ENCODE measurements at places on chromosomes 16 and 17. TPM values are rescaled to one million over a fixed set of nuclear protein-coding genes. Genes with fewer than 3 reads are reported as not detected.
A peak's percentile ranks its signal among the peaks of the same experiment; 100 is the strongest.

DNA sequence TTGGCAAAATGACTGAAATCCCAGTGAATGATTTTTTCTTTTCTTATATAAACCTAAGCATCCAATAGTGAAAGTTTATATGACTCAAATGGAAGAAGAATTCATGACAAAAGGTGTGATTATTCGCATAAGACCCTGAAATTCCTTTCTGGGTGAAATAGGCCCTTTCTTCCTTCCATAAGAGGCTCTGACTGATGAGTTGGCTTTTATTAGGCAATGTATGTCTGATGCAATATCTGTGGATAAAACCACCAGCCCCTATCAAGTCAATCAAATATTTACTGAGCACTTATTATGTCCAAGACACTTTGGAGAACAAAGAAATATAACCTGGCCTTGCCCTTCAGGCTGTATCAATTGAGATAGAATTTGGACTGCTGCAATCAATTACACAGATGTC, 316.6 kb downstream of the CDH13 start:
- DNase-seq = no peak

- no peak for DNase-seq
These were observed 80.5 kb downstream of the SMG6 start for GRCh38 chr17:2222901-2223616.

- no peak for DNase-seq
These were observed 41.8 kb upstream of the AMZ2 start for GRCh38 chr17:68205808-68206720.

- peak; percentile 17 for DNase-seq
These were observed 222.5 kb downstream of the PRKCA start for GRCh38 chr17:66524877-66525276.

- DNase-seq = no peak
These were observed 126.9 kb downstream of the SPACA3 start for GRCh38 chr17:33118391-33119075.

DNA sequence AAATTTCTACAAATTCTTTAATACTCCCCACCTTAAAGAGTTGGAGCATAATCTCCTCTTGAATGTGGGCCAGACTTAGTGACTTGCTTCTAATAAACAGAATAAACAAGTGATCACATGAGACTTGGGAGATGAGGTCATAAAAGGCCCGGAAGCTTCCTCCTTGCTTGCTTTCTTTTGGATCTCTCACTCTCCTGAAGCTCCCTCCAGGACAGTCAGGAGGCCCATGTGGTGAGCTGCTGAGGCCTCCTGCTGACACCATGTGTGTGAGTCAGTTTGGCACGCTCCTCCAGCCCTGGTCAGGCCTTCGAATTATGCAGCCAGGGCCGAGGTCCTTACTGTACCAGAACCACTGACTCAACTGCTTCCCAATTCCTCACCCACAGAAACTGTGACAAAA, 53.2 kb downstream of the NDEL1 start:
- no peak for DNase-seq

DNA sequence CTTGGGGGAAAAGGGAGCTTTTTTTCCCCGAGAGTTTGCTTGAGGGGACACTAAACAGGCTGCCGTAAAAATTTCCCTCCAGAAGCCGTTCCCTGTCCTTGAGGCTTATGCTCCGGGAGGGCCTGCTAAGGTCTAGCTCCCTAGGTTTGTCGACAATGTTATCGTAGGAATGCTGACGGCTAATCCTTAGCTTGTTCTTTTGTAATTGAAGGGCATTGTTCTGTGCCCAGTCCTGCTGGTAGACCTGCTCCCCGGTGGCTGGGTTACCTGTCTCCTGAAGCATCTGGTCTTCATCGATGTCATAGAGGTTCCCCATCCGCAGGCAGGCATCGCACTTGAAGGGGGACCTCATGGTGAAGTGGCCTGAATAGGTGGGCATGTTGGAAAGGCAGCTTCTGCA, 418.7 kb downstream of the GRIN2A start:
- no peak for DNase-seq

DNA sequence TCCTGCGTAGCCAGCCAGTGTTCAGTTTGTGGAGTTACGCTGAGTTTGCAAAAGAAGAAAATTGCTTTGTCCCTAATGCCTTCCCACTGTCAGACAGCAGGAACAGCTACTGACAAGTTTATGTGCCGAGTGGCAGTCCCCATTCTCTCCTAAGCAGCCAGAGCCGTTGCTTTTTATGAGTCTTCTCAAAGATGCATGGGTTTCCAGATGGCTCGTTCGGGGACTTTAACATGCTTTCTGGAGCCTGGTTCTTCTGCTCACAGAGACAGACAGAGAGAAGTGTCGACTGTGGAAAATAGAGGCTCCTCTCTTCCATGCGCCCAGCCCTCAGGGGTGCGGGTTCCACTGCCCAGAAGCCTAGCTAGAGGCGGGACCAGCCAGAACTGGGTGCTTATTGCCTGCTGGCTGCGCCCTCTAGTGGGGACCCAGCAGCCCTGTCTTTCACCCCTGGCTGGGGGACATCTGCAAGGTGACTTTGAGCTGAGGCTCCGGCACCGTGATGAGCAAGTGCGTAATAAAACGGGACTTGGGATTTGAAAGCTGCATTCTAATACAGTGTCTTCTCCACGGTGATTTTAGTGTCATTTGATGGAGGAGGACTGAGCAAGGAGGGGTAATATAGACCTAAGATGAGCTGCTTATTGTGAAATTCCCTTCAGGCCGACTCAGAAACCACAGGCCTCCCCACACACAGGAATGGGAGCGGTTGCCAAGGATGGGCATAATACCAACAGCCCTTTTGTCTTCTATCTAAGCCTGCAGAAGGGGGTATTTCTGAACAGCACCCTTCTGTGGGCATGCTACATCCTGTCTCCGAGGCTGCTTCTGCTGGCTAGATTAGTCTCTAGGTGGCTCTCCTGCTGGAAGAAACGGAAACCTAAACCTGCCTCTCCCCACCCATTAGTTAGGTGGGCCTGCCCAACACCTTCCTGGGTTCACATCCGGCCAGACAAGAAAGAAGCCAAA, 73.1 kb downstream of the CCDC182 start:
- DNase-seq = peak; percentile 86

DNA sequence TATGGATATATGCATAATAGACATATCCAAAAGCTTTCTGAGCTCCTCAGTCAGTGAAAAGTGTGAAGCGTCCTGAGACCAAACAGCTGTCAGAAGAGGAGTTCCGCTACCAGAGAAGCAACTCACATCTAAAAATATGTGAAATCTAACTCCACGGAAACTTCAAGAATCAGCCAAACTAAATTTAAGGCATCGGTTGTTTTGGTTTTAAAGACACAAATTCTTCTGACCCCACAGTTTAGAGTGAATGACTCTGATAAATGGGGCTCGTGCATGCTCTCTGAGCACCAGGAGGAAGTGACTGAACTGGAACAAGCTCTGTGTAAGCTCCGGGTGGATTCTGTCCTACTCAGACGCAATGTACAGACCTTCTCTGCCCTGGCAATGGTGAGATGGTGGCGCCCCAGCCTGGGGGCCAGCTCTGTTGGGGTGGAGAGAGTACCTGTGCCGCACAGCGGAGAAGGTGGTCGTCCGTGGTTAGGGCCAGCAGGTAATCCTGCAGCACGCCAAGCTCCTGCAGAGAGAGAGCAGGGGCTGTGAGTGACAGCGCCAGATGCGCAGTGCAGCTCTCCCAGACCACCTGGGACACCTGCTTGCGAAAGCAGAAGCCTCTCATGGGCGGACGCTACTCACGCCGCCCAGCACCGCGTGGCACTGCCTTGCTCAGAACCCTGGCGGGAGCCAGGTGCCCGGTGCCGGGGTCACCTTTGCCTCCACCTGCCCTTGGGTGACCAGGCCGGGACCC, 44.4 kb upstream of the ATP2A3 start:
- DNase-seq = no peak

GRCh38 chr17:8910969-8911604, 43.6 kb upstream of the PIK3R6 start:
- no peak for DNase-seq

DNA sequence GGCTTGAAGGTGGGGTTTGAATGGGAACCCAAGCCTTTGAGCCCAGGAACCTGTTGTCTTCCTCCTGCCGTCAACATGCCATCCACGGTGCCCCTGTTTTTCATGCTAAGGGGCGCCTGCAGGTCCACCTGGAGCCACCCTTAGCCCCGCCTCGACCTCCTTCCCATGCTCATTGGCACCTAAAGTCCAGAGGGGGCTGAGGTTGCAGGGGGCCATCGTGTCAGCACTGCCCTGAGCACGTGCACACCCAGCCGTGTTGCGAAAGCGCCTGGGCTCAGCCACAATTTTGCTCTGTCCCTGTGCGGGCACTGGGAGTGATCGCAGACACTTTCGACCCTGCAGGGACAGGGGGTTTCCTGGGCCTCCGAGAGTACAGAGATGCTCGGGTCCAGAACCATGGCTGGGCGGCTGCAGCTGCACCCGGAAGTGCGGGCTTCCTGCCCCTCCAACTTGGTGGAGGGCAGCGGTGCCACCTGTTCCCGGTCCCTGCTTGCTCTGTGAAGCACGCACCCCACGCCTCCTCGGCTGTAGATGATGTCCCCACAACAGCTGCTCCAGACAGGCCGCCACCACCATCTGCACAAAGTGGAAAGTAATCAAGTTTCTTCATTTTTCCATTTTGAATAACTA, 454.7 kb downstream of the CDH8 start:
- DNase-seq = no peak

GRCh38 chr16:85566561-85567100, 46.5 kb upstream of the GSE1 start:
- no peak for DNase-seq

DNA sequence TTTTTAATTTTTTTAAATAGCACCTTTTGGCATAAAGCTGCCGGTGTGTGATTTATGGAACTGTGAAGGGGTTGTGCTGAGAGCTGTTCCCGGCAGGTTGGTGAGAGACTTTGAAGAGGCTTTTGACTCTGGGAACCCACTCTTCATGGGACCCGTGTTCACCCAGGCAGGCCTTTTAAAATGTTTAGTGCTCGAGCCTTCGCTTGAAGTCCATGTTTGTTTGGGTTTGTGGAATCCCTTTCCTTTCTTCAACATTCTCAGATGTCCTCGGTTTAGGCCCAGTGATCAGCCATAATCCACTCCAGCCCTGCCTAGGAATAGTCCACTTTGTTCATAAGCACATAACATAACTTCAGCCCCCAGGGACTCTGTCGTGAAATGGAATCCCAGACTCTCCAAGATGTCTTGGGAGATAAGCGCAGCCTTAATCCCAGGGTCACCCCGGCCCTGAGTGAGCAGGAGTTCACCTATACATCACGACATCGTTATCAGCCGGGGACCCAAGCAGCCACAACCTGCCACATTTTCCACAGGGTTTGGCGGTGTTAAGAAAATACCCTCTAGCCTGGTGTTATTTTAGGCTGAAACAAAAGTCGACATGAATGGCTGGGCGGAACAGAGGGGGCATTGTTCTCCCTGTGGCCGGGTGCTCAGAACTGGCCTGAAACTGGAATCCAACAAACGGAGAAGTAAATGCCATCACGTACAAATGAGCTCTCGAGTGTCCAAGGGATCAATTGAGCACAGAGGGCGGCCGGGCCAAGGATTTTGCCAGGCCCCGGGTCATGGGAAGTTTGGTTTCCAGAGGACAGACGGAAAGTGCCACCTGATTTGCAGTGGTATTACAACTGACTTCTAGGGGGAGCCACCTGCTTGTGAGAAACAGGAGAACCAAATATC, 145.7 kb upstream of the IRX3 start:
- no peak for DNase-seq

DNA sequence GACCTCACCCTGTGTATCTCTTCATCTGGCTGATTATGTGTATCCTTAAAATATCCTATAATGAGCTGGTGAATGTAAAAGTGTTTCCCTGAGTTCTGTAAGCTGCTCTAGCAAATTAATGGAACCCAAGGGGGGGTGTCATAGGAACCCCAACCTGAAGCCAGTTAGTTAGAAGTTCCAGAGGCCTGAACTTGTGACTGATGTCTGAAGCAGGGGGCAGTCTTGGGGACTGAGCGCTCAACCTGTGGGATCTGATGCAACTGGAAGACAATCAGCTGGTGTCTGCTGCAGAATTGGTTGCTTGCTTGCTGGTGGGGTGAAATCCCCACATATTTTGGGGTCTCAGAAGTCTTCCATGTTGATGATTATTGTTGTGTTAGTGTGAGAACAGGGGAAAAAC, 75.7 kb upstream of the NKD1 start:
- DNase-seq = no peak

DNA sequence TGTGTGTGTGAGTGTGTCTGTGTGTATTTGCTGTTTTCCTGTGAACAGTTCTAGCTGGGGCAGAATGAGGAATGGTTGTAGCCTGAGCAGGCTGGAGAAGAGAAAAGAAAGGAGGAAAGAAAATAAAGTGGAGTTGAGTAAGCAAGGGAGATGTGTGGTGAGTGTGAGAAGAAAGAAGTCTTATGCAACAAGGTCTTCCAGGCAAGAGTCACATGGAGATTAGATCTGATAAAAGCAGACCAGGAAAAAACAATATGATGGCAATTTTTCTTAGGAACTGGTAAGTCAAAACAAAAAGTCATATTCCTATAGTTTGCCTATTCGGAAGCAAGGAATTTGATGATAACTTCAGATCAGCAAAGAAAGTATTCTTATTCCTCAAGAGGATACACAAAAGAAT, 125.0 kb downstream of the HS3ST3A1 start:
- no peak for DNase-seq

DNA sequence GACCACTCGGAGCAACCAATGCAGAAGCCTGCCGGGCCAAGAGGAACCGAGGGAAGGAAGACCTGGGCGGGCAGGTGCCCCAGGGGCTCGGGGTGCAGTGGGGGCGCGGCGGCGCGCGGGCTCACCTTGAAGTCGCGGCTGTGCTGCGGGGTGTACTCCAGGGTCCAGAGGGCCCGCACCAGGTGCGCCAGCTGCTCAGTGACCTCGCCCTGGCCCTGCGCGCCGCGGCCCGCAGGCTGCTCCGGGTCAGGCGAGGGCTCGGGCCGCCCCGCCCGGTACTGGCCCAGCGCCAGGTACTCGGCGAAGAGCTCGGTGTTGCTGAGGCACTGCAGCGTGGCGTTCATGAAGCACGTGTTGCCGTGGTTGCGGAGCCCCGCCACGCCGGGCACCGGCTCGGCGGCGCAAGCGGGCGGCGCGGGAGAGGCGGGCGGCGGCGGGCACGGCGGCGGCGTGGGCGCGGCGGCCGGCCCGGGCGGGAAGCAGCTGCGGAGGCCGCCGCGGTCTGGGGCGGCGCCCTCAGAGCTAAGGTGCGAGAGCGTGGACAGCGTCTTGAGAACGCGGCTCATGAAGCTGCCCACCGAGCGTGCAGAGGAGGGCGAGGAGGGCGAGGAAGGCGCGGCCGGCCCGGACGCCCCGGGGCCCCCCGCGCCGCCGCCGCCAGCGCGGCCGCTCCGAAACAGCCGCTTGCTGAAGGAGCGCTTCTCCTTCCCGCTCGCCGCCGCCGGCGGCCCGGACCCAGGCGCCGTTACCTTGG, 562 bp downstream of the USP31 start:
- DNase-seq = peak; percentile 85

MYLK3 gene
- total RNA-seq = 0.24 TPM

ENPP7 gene
- not detected for total RNA-seq

COIL gene
- 14.9 TPM for total RNA-seq
